ENCODE measurements at places on chromosomes 6 and 20.

DNA sequence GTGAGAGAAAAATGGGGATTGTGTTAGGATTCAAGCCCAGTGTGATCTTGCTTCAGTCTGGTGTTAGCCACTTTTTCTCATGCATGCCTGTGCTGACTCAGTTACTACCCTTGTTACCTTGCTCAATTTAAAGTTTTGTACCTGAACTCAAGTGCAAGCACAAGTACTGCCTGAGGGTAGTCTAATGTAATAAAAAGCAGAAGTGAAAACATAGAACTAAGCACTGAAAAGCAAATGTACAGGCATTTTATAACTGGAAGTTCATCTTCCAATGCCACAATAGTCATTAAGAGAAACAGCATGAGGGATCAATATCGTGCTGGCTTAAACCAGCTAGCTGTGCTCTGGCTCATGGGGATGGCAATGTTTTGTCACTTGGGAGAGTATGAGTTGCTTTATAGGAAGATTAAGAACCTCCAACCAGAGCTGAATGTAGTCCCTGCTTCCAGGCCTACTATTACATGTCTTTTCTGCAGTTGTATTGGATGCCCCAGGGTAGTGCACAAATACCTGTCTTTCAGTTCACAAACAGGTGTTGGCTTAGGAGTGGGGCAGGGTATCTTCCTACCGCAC, 48.7 kb downstream of the SLC35F1 start:
- DNase-seq, result no peak

GRCh38 chr6:97214671-97215070, 68.3 kb downstream of the MMS22L start:
- no peak for DNase-seq

- no peak for DNase-seq
These were observed 2.5 kb upstream of the OGFR start for GRCh38 chr20:62802026-62802712.

DNA sequence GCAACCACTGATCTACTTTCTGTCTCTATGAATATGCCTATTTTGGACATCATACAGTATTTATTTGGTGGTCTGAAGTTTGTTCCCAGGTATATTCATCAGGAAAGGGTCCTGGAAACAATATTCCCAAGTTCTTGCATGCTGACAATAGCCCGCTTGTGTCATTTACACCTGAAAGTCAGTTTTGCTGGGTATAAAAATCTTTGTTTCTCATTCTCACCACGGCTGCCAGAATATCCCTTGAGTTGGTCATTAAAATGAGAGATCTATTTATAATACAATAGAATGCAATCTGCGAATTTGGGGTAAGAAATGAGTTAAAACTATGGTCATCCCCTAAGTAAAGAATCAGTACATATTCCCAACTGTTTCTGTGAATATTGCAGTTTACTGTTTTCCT, 79.0 kb downstream of the MAN1A1 start:
- DNase-seq, result no peak

DNA sequence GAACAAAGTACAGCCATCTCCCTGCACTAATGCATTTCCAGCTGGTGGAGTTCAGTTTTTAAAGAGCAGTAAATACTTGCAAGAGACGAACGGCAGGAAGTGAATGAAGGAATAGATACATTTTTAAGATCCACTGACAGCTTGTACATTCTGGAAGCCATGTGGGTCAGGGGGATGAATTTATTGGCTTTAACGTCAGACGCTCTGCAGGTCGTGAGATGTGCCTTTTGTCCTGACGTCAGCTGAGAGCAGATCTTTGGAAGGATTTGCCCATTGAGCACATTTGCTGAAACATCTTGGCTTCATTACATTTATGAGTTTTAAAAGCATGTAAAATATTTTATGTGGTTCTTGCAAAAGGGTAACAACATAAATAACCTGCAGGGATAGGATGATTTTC, 29.5 kb upstream of the SALL4 start:
- no peak for DNase-seq

DNA sequence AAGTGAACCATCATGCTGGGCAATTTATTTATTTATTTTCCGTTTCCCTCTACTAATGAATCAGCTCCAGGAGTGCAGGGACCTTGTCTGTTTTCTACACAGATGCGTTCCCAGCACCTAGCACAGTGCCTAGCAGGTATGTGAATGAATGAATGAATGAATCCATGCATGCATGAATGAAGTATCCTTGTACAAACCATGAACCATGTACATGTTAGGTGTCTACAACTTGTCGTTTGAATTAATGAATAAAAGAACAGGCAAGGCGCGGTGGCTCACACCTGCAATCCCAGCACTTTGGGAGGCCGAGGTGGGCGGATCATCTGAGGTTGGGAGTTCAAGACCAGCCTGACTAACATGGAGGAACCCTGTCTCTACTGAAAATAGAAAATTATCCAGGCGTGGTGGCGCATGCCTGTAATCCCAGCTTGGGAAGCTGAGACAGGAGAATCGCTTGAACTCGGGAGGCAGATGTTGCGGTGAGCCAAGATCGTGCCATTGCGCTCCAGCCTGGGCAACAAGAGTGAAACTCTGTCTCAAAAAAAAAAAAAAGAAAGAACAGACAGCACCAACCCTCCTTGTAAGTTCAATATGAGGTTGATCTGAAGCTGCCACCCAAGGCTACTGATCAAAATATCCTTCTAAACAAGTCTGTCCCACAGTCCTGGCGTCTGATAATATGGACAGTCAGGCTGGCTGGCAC, 27.3 kb upstream of the SLC9A8 start:
- DNase-seq, result no peak
